ENCODE measurements at places on chromosomes 16 and 17.

DNA sequence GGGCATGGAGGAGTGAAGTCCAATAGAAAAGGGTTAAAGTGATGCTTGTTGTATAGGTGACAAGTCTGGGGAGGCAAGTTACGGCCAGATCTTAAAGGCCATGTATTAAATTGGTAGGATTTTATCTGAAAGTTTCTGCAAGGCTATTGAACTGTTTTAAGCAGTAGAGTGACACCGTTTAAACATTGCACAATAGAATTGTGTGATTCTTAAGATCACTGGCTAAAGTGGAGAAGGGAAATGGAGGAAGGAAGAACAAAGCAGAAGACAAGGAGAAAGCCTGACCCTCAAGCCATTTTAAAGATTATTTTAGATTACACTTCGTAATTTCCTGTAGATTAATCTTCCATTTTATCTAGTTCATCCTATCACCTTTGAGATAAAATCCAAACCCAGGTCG is 5.6 kb upstream of the MPHOSPH6 start:
- DNase-seq = no peak

GRCh38 chr17:49522357-49522890 is 27.3 kb downstream of the NGFR start:
- no peak for DNase-seq

DNA sequence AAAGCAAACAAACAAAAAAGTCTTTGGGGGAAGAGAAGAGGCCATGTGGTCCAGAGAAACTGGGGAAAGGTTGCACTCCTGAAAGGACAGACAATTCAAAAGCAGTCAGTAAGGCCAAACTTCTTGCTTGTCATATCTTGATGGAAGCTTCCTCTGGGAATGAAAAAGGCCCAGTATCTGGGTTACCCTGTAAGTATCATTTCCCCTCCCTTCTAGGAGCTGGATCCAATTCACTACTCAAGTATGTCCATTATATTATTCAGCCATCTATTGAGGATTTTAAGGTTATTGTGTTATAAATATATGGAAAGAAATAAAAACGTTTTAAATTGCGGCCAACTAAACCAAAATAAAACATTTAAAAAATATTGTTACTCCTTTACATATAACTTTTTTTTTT is 26.0 kb upstream of the MON1B start:
- DNase-seq = no peak

DNA sequence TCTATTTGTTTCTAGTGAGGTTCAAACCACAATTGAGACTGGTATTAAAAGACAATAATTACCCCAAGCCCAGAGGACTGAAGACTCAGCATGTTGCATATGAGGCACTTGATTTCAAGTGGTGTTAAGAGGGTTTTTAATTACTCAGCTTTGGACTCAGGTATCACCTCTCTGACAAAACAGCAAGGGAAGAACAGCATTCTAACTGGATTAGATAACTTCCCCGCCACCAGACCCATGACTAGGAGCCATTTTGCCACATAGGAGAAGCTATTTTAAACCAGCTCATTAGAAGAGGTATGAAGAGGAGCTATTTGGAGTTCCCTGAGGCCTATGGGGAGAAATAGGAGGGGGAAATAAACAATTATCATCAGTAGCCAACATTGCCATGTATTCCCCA is 226.1 kb upstream of the TOX3 start:
- no peak for DNase-seq

DNA sequence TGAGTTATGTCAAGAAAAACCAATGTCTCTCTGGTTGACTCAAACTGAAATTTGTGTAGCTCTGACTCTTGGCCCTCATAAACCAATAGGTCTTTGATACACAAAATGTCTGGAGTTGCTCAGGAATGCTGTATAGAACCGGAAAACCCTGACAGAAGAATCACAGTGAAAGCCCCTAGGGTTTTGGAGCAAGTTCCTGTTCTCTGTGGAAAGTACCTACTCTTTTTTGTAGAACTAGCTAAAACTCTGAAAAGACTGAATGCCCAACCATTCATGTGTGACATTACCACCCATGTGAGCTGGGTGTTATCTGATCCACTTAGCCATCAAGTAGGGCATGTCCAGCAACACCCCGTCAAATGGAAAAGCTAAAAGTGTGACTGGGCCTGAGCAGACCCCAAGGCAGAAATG is 28.8 kb downstream of the CCL4 start:
- peak; percentile 13 for DNase-seq

DNA sequence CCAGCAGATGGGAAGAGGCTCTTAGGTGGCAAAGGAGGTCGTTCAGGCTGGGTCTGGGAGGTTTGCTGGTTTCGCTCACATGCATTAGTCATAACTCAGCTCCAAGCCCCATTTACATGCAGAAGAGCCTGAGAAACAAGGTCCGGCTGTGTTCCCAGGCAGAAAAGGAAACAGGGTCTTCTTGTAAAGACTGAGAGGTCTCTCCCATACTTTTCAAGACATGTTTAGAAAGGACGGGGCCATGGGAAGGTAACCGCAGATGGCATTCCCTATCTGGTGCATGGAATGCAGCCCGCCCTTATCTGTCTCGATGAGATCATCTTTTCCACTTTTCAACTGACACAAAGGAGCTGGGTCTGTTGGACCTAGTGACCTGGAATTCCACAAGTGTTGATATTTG is 389.0 kb upstream of the CDH11 start:
- no peak for DNase-seq

- peak; percentile 90 for DNase-seq
Observed at GRCh38 chr17:68580236-68580770, 20.9 kb downstream of the FAM20A start.
